Erythroblast (primary cell): ENCODE measurements at places on chromosomes 5 and 9.

DNA sequence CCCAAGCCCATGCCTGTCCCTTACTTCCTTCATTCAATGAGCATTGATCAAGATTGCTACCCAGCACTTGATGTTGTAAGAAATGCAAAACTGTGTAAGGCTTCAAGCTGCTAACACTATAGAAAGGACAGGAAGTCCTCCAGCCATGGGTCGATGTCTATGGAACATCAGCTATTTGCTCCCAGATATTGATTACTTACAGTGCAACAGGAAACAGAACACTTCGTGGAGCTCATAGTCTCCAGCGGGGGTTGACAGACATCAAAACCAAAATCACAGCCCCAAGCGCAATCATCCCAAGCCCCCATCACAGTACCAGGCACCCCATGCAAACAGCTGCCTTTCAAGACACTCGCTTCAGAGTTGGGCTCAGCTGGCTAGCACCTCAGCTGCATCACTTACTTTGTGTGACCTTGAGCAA lies 26.8 kb upstream of the DUSP1 start:
- DNase-seq, result no peak

- peak; percentile 4 for DNase-seq
Observed at GRCh38 chr5:115298811-115299210, 2.4 kb upstream of the CCDC112 start.

GRCh38 chr9:134607971-134608370 lies 33.6 kb upstream of the COL5A1 start:
- DNase-seq, result no peak

- no peak for DNase-seq
Observed at GRCh38 chr5:91245074-91245452, 138.1 kb downstream of the ARRDC3 start.

DNA sequence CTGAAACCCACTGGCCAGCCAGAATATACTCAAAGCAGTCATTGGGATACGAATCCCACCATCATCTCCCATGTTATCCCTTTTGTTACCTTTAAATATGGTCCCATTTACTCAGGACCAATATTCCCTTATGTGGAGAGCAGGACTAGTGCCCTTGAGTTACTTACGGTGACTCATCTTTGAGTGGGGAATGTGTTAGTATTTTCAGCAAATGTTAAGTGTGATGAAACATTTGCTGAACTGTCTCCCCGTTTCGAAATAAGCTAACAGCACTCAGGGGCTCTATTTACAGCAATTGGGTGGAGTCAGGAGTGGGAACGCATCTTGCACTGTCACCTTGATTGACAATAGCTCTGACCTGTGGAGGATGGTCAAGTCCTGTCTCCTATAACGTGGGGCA lies 67.4 kb downstream of the CTSL start:
- peak; percentile 75 for DNase-seq

DNA sequence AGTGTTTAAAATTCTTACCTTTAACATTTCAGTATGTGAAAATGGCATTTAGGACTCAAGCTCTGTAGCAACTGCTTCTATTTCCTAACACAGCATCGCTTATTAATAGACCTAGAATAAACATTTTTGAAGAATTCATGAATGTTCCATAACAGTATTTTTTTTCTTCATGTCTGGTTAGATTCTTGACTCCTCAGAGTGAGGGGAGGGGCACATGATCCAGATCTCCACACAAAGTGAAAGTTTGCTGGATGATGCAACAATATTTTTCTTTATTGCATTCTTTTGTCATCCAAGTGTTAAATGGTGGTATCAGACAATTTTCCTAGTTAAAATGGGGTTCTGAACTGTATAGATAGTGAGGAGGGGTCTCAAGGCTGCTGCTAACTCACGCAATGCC lies 130.8 kb upstream of the MAN2A1 start:
- peak; percentile 5 for DNase-seq

DNA sequence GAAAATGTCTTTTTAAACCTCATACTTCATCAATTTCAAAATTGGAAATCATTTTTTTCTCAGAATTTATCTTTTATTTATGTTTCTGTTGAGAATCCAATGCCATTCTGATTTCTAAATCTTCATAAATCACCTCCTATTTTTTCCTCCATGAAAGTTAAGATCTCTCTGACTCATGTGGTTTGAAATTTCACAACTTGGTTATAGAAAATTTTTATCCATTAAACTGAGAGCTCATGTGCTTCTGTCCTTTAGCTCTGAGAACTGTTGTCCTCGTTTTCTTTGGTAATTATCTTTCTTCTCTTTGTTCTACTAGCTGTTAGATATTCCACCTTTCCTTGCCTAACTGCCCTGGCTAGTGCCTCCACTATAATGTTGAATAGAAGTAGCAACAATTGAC lies 1.5 kb upstream of the RNF180 start:
- no peak for DNase-seq

- DNase-seq, result no peak
Observed at GRCh38 chr5:11793396-11793795, 110.8 kb downstream of the CTNND2 start.

- DNase-seq, result no peak
Observed at GRCh38 chr5:156221816-156222215, 105.1 kb upstream of the SGCD start.

DNA sequence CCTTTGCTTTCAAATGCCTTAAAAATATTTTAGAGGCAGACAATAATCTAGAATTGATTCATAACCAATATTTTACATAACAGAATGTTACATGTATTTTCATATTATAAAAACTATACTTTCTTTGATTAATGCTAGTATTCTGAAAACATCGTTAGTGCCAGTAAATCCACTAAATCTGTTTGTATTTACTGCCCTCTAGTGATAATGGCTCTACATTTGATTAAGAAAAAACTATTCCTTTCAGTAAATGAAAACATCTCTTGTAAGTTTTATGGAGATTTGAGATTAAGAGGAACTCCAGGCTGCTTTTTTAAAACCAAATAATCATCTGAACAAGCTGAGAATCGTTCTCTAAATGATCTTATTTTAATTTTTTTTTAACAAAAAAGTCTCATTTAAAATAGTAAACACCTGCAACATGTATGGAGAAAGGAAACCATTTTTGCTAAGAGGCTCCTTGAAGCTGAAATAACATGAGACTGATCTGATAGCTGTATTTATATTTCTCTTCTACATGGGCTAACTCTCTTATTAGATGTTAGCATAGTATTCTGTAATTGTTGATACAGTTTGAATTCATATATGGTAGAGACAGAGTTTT lies 424.7 kb downstream of the RAB3C start:
- peak; percentile 3 for DNase-seq

DNA sequence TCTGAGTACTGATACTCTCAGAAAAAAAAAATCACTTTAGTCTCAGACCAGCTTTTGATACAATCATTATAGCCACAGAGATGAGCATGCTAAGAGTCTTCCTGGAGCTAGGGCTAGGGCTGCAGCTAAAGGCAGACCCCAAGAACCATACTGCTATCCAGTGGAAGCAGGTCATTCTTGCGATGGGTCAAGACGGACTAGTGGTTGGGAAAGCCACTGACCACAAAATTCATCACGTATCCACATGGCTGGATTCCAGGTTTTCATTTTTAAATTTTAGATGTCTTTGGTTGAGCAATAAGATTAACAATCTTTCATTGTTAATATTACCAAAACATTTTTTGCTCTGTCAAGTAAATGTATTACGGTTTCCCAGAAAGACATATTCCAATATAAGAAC lies 598.1 kb downstream of the DNAH5 start:
- DNase-seq, result no peak

DNA sequence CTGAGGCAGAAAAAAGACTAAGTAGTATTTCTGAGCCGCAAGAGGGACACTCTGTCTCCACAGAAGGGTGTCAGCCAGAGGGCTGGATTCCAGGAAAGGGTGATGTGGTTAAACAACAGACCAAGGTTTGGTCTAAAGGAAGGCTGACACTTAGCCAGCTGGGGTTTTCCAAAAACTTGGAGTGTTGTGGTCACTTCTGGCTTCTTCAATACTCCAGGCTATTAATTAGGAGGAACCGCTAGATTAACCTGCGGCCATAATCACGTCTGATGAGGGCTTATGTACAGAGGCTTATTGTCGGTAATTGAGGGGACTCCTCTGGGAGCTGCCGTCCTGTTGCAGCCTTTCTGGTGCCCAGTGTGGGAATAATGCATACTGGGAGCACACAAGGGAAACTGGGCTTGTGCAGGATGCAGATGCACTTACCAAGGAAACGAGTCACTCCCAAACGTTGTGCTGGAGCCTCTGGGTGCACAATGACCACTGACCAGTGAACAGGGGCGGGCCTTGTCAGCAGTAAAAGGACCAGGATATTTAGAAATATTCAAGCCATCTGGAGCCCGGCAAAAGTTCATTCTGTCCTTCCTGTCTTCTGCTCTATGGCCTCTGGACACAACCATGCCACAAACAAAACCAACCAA lies 70.2 kb upstream of the TUT7 start:
- DNase-seq, result no peak

DNA sequence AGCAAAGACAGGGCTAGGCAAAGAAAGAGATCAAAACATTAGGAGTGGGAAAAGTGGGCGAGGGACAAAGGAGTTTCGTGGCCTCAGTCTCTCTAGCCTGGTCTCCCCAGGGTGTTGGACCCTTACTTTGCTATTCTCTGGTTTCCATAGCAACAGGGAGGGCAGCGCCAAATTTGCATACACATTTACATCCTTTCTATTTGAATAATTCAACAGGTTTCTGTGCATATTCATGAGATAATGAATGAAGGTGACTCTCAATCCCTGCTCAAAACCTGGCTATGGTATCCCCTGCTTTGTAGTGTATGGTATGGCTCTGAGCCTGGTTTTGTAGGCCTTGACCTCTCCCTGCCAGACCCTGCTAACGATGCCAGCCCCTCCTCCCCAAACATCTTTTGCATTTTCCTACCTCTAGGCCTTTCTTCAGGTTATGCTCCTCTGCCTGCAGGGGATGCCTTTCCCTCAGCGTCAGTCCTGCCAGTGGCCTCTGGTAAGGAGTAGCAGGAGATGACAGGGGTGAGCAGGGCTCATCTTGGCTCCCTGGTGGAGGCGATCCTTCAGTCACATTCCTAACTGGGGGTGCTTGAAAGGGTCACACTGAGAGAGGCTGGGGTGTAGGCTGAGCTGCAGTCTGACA lies 9.8 kb downstream of the RPP25L start:
- no peak for DNase-seq

GRCh38 chr5:87844449-87844848 lies 424.2 kb downstream of the TMEM161B start:
- no peak for DNase-seq

DNA sequence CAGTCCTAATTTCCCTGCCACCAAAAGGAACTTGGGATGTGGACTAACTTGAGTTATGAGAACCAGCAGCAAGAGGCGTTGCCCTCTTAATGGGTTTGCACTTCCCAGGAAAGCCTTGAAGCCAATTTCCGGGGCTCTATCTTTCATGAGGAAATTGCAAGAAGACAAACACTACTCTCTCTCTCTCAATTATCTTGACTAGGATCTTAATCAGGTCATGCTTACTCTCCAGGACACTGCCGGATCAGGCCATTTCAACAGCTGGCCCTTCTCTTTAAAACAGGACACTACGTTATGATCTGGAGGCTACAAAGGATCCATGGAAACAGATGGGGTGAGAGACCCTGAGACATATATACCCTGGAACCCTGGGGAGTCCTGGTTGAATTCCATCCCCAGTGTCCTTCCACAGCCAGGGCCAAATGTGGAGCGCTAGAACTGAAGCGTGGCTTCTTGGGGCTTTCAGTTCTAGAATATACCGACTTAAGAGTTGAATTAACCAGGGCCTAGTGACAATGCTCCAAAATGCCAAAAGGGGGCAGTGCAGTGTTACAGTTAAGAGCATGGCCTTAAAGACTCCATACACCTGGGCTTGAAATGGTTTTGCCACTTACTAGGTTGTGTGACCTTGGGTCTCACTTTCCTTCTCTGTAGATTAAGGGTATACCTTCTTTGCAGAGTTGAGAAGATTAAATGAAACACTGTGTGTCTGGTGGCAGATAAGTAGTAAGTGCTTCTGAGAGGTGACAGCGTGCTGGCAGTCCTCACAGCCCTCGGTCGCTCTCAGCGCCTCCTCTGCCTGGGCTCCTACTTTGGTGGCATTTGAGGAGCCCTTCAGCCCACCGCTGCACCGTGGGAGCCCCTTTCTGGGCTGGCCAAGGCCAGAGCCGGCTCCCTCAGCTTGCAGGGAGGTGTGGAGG lies 21.1 kb downstream of the FAM219A start:
- DNase-seq, result peak; percentile 80

- DNase-seq, result no peak
Observed at GRCh38 chr5:177099422-177100093, 12.8 kb downstream of the FGFR4 start.

GRCh38 chr5:57174128-57174889 lies 450 bp downstream of the GPBP1 start:
- peak; percentile 72 for DNase-seq

DNA sequence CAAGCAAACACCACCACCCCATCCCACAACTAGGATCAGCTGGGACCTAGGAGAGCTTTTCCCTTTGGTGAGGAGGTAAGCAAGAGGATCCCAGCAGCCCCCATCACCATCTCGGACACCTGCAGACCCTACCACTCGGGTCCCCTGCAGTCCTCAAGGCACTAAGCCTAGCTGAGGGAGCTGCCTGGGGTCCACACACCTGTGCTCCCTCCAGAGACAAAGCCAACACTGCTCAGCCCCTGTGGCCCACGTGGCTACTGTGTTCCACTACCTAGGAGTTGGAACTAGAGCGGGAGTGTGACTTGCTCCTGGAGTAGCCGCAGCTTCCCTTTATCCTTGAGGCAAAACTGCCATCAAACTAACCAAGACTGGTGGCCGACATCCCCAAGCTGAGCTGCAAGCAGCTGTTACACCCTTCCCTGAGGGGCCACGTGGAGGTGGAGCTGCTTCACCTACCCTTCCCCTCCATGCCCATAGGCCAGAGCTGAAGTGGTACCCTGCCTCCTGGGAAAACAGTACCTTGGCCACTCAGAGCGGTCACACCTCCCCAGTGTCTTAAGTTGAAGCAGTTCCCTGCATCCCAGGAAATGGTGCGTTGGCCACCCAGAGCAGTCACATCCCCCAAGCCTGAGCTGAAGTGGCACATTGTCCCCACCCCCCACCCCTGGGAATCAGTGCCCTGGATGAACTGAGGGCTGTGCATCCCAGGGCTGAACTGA lies 205.5 kb downstream of the CACNA1B start:
- DNase-seq, result no peak

DNA sequence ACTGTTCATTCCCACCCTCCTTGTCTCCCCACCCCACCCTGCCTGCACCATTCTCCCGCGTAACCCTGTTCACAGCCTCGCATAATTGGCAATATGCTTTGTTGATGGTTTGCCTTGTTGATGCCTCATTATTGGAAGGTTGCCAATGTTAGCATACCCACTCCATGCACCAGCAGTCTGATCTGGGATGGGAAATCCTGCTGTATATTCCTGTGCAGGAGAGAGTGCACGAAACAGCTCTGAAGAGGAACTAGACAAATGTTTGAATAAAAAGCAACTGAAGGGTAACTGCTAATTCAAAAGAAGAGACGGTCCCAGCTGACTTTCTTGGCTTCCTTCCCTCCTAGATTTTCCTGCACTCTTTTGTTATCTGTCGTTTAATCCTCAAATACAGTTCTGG lies 271.7 kb upstream of the TLE4 start:
- no peak for DNase-seq

DNA sequence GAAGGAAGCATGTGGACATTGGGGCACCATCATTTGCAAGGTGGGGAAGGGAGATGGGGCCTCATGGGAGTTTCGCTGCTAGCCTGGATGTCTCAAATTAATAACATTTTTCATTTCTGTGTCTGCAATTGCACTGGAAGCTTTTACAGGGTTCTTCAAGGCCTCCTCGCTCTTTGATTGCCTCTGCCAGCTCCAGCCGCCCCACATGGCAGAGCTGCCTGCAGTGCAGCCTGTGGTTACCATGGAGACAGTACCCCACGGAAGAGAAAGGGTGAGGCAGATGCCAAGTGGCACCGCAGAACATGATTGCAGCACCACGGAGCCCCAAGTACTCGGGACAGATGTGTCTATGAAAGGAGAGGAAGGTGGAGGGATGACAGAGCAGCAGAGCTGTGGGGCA lies 25.4 kb downstream of the CTNND2 start:
- DNase-seq, result no peak
